ENCODE measurements at places on chromosomes 5 and 9.

DNA sequence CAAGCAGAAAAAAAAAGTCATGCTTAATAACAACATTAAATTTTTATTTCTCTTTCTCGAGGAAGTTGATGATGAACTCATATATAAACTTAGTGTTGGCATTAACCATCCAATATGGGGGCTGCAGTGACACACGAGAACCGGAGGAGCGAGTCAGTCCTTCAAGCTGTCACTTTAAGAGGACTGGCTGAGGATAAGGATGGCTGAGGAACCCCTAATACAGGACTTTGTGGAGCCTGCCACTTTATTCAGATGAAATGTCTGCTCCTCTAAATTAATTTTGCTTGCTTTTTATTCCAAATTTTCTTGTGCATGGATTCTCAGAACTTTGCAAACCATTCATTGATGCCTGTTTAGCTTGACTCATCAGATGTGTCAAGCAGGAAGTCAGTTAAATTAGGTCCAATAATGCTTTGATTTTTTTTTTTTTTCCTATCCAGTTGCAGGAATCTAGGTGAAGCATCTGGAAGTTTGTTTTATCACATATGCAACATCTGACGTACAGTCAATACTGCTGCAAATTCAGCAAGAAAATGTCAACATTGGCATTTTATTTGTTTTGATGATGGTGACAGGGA, 144.2 kb upstream of the COL5A1 start:
- no peak for DNase-seq

- DNase-seq, result no peak
Observed at GRCh38 chr9:81599837-81600236, 89.5 kb downstream of the TLE1 start.

- DNase-seq, result no peak
Observed at GRCh38 chr9:92964607-92965060, 17.3 kb downstream of the FGD3 start.

DNA sequence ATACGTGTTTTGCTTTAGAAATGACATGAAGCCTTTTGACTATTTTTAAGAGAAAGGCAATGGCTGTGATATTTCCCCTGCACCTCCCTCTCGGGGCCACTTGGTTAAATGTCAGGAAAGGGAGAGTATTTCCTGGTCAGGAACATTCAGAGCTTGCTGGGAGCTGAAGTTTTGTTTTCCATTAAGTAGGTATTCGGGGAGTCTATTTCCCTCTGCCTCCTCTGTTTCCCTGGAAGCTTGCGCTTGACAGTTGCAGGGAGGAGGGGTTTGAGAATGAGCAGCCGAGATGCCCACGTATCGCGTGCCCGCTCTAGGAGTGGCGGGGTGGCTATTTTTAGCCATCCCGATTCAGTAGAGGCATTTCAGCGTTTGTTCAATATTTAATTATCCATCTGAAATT, 6.7 kb downstream of the DAB2IP start:
- DNase-seq, result no peak

DNA sequence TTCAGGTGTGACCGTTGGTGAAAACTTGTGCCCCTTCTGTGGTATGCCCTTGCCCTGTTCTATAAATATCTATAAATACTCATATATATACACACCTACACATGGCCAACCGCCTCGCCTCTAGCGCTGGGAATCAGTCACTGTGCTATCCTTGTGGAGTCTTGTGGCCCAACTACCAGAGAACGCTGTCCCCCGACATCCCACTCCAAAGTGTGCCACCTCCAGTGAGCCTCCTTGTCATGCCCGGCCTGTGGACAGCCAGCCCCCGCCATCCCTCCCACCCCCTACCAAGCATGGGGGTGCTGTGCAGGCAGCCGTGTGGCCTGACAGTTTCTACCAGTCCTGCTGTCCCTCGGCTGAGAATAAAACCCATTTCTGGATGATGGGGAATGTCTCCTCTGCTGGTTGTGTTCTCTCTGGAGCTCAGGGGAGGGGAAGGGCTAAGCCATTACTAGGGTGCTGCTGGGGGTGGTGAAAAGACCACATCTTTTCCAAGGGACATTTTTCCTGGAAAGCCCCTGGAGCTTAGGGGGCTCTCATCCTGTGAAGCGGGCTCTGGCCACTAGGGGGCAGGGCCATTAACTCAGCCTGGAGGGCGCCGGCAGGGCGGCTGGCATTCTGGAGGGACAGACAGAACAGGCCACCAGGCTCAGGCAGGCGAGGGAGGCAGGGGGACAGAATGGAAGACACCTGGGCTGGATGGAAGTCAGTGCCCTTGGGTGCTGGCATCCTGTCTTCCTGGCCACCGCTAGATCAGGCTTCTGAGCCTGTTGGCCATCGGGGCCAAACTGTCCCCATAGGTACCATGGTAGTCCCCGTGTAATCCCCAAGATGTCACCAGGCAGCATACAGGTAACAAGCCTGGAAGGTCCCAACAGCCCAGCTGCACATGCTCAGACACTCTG, 20.7 kb downstream of the GOLGA2 start:
- peak; percentile 56 for DNase-seq

GRCh38 chr9:115106001-115106400, 12.0 kb downstream of the TNC start:
- no peak for DNase-seq

DNA sequence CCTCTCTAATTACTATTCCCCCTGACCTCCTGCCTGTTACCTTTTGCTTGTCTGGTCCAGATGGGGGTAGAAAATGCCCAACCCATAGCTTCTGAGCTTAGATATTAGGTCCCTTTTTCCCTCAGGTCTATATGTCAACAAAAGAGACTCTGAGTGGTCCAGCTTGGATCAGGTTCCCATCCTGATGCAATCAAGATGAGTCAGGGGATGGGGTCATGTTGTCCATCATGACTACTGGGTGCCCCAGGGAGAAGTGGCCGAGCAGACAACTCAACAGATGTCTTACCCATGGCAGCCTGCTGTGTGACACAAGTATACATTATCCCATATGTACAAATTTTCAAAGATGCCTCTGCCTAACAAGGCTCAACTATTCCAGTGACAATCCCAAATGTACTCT, 9.1 kb upstream of the ANKH start:
- no peak for DNase-seq
